AG09319 (cell line): ENCODE measurements at places on chromosomes 4 and X.

- no peak for DNase-seq
Measured at GRCh38 chr4:108498925-108499324, 121.5 kb upstream of the RPL34 start.

DNA sequence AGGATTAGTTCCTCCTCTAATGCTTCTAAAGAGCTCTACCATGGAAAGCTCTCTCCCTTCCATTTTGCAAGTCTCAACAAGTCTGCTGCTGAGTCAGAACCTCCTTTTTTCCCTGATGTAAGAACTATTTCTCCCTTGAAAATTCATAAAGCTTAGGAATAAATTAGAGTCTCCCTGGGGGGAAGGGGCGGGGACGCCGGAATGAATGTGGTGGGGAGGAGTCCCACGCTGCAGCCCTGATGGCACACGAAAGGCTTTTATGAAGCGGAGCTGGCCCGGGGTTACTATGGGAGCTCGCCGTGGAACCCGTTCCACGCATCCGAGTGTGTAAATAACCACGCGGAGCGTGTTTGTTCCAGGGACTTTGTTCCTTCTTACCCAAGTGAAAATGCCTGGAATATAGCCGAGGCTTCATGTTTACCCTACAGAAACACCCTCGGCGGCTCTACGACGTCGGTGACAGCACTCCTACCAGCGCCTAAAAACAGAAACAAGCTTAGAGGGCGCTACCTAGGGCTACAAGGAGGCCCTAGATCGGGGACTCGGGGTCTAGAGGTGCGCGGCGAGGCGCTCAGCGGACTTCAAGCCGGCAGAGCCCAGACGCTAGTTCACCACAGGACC lies 923 bp upstream of the CPEB2 start:
- DNase-seq: peak; percentile 85

- DNase-seq: no peak
Measured at GRCh38 chr4:81455897-81456296, 15.8 kb downstream of the RASGEF1B start.

- no peak for DNase-seq
Measured at GRCh38 chr4:95956094-95956493, 116.2 kb downstream of the PDHA2 start.

GRCh38 chrX:87808576-87809243 lies 291.1 kb downstream of the KLHL4 start:
- DNase-seq: no peak

GRCh38 chr4:150283689-150284088 lies 205.4 kb downstream of the DCLK2 start:
- peak; percentile 92 for DNase-seq

DNA sequence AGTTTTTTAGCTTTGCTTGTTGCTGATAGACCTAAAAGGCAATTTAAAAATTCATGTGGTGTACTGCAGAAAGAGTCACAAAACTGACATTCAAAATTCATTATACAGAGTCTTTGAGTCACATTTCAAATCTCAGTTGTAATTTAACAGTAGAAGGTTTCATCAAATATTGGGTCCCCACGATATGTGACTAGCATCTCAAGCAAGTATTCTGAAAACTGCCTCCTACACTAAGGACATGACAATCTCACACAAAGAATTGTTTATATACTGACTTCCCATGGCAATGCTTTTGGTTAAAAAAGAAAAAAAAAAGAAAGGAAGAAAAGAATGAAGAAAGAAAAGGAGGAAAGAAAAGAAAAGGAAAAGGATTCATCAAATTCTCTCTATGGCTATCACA lies 62.1 kb upstream of the CTSO start:
- no peak for DNase-seq

GRCh38 chrX:14095702-14096101 lies 66.0 kb upstream of the GEMIN8 start:
- peak; percentile 22 for DNase-seq

DNA sequence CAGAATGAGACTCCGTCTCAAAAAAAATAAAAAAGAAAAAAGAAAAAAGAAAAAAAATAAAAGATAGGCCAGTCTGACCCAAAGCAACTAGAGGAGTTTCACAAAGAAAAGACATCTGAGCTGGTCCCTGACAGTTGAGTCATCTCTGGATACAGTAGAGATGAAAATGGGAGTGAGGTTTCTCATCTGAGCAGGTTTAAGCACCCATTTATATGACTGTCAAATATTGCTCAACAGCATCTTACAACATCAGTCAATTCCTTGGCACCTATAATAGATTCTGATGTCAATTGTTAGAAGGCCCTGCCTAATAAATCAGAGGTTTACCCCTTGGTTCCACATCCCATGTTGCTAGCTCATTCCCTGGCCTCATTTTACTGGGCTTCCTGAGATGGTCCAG lies 490.5 kb downstream of the MAGEE1 start:
- no peak for DNase-seq

DNA sequence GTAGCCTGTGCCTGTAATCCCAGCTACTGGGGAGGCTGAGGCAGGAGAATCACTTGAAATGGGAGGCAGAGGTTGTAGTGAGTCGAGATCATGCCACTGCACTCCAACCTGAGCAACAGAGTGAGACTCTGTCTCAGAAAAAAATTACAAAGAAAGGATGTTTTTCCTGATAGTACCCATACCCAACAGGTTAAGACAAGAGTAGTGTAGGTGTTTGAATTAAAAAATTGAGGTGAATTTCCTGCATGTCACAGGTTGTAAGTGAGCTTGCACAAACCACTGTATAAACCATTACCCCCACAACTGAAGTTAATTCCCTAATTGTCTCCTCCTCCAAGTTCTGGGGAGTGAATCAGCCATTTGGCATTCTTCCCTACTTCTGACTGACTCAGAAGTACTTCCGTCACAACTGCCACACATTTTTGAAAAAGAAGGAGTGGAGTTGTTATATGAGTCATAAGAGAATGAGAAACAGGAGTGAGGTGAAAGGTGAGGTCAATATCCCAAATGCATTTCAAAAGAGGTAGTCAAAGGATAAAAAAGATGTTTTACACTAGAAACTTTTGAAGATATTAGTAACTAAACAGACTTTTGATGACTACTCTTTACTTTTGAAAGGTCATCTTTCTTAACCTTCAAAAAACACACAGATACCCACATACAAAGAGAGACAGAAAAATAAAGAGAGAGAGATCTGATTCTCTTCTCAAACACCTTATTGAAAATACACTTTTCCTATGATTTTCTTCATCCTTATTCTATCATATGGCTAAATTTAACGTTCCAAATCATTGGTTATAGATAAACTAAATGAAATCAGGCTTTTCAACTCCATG lies 134.5 kb downstream of the BTC start:
- DNase-seq: peak; percentile 95

DNA sequence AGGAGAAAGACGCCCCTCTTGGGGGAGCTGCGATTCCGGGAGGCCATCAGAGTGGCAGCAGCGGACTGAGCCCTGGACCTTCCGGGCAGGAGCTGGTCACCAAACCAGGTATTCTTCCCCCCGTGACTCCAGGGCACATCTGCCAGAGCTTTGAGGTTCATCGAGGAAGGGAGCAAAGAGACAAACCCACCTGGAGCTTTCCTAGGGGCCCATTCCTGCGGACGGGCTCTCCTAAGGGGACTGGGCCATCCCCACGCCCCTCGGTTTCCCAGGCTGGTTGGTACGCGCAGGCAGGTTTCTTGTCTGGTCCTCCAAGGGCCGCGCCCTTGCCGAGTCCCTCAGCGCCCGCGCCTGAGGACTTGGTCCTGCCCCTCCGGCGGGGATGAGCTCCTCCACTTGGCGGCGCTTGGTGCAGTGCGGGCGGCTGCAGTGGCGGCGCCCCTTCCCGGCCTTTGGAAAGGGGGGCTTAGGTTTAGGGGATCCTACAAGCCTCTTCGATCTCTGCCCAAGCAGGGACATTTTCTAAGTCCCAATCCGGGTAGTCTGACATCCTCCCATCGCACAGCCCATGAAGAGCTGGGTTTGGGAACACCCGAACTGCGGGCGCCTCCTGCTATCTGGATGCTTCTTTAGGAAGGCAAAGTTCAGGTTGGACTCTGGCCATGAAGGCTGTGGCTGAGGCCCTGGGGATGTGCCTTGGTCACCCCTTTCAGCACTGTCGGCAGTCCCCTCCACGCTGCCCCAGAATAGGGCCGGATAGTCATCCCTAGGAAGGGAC lies 538 bp downstream of the STBD1 start:
- DNase-seq: peak; percentile 18

- no peak for DNase-seq
Measured at GRCh38 chr4:128615197-128615596, 194.3 kb upstream of the JADE1 start.

- no peak for DNase-seq
Measured at GRCh38 chrX:107445631-107446030, 3.8 kb upstream of the FRMPD3 start.

DNA sequence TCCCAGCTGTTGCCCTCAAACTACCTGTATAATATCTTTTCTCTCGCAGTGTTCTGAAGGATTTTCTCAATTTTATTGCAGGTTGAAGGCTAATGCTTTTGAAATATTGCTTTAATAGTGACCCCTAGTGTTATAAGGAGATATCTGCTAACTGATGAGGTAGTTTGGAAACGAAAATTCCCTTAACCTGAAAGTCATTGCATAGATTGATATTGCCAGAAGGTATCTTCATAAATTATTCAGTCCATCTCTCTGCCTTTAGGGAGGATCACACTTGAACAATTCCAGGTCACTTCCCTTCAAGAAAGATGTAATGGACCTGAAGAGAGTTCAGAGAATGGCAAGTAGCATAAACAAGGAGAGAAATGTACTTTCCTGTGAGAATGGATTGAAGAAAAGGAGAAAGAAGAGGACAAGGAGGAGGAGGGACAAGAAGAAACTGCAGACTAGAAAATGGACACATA lies 44.1 kb downstream of the TIGD4 start:
- DNase-seq: no peak
